ENCODE measurements at places on chromosomes 4 and X.

DNA sequence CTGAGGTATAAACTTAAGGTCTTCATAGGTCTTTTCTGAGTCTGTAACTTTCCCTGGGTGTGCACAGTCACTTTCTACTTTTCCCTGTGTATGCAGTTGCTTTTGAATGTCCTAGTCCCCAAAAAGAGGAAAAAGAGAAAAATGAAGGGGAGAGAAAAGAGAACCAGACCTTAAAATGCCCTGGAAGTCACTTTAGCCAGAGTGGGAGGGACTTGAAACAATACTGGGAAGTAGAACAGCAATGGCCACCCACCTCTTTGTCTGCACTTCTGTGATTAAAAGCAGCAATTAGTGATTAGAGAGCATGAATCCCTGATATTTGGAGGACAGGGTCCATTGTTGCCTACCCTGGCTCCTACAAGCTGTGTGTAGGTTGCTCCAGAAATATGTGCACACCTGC is 36.1 kb downstream of the ZCCHC13 start:
- no peak for DNase-seq

DNA sequence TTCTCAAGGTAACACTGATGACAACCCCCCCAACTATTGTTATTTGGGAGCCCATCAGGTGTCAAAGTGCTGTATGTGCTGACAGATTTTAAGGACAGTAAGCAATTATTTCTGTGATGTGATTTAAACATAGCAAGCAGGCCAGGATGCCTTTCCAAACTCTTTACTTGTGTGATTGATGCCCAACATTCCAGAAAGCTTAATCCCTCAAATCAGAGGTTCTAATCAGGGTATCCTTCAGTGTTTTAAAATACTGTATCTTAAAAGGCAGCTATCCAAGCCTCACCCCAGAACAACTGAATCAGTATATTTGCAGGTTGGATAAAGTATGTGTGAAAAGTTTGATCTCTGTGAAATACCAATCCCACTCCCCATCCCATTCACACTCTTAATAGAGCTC is 119.7 kb downstream of the GASK1B start:
- no peak for DNase-seq

GRCh38 chr4:31649878-31650277 is 929.7 kb downstream of the PCDH7 start:
- no peak for DNase-seq

- no peak for DNase-seq
These were observed 32.2 kb downstream of the GPAT3 start for GRCh38 chr4:83568062-83568461.

- no peak for DNase-seq
These were observed 214.4 kb upstream of the CPEB2 start for GRCh38 chr4:14787894-14788293.

DNA sequence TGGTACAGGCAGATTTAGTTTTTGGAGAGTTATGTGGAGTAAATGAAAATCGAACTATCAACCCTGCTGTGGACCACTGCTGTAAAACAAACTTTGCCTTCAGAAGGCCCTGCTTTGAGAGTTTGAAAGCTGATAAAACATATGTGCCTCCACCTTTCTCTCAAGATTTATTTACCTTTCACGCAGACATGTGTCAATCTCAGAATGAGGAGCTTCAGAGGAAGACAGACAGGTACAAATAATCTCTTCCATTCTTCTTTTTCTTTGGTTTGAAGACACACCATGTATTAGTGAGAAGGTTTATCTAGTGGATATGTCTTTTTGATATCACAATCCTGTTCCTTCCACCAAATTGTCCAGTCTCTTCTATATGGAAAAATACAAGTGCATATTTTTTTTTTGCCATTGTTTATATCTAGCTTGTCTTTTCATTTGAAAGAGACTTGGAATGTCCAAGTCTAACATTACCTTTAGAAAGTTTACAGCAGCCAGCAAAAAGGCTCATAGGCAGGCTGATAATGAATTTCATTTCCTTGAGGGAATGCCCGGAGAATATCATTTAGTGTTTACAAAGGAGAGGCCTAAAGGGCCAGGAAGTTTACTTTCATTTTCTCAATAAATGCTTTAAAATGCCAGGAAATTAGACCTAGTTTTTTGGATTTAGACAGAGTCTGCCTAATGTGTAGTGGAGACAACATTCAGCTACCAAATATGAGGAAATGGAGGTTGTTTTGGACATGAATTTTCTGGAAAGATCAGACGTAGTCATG is 18.6 kb downstream of the AFM start:
- no peak for DNase-seq

DNA sequence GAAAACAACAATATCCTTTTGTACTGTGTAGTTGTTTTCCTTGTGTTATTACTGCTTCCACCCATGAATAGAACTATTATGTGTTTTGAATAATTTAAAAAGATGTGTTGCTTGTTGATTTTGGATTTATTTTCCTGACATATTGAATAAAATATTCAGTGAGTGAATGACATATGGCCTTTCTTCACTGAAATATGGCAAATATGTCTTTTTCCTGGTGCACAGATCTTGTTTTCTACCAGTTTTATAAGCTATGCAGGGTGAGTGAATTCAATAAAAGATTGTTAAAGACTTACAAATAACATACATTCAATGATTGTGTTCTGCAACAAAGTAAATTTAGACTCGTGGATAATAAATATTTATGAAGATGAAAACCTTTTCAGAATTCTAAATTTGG is 1216.3 kb upstream of the ADGRL3 start:
- no peak for DNase-seq

DNA sequence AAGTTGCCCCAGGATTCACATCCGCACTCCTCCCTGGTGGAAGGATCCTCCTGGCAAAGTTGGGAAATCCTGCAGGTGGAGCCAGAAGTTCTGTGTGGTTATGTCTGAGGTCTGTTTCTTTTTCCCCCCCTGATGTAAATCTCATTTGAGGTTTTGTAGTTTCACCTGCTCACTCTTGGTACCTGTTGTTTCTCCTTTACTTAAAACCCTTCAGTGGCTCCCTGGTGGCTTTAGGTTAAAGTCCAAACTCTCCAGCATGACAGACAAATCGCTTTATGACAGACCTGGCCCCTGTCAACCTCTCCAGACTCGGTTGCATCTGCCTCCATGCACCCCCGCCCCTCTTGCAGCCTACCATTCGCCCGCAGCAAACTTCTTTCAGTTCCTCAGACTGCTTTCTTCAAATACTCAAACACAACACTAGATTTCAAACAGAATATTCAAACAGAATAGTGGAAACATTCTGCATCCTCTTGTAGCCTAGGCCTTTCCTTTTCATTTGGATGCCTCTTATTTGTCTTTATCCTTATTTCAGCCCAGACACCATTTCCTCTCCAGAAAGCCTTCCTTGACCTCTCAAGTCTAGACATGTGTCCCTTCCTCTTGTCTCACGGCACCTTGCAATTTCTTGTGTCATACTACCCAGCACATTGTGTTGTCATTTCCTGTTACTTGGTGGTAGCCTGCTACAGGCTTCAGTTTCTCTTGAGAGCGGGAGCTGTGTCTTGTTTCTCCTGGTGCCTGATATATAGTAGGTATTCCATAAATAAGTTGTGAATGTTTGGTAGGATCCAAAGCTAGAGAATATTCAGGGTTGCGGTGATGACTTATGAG is 24.8 kb downstream of the IL13RA1 start:
- DNase-seq = no peak

DNA sequence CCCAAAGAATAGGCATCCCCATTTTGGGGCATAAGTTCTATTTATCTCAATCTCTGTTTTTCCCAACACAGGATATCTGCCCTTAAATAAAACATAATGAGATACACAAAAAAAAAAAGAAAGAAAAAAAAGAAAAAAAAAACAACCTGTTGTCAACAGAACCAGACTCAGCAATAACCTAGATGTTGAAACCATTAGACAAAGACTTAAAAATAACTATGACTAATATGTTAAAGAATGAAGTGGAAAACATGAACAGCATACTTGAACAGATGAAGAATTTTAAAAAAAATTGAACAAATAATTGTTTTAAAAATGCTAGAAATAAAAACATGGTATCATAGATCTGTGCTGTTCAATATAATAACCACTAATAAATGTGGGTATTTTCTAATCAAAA is 93.4 kb upstream of the RXFP1 start:
- no peak for DNase-seq

DNA sequence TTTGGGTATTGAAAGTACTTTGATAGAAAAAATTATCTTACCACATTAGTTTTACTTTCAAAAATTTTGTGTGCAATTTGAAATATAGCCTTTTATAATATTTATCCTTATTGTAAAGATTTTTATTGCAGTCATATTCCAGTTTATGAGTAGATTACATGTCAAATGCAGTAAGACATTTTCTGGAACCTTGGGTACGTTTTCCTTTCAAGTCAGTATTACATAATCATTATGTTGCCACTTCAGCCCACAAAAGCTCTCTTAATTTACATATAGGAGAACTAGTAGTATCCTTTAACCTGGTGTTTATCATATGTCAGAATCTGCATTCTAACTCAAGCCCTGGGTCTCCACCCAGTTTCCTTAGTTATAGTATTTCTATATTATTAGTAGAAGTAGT is 98.5 kb downstream of the CENPC start:
- no peak for DNase-seq

DNA sequence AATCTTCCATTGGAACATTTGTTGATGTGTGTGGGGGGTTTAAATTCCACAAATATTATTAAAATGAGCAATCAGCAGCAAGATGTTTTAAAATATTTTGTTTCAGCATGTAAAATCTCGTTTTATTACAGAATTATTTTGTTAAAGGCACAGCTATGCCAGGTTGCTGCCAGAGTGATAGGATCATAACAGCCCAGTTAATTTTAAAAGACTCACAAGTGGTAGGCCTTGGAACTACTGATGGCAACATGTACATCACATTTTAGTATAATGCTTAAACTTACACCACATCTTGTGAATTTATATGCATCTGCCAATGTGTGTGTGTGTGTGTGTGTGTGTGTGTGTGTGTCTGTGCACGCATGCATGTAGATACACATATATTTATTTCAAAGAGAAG is 97.8 kb upstream of the SPRY1 start:
- DNase-seq = no peak

DNA sequence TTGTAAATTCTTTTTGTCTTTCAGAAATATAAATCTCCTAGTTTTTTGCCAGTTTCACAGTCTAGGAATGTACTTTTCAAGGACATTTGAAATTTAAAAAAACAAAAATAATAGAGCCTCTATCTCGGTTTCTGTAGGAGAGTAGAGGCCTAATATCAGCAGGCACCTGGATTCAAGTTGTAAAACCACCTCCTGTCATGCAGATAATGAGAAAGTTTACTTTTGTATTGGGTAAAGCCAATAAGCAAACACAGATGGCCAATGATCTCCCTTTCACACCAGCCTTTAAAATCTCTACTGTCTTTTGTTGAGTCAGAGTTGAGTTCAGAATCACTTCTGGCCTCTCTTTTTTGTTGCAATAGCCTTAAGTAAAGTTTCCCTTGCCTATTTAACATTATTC is 1499.9 kb downstream of the PCDH18 start:
- DNase-seq = no peak

DNA sequence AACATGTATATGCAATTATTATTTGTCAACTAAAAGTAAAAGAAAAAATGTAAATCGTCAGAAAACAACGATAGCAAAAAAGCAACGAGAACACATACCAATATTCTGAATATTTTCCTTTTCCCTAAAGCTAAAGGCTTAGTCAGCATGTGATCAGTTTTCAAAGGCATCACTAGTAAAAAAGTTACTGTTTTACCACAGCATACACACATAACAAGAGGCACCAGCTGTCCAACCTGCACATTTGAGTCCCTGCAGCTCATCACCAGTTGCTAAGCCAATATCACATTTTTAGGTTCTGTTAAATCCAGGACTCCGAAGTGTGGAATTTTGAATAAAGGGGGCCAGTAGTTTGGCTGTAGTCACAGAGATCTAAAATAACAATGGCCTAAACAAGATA is 203.8 kb downstream of the ADGRA3 start:
- DNase-seq = no peak

DNA sequence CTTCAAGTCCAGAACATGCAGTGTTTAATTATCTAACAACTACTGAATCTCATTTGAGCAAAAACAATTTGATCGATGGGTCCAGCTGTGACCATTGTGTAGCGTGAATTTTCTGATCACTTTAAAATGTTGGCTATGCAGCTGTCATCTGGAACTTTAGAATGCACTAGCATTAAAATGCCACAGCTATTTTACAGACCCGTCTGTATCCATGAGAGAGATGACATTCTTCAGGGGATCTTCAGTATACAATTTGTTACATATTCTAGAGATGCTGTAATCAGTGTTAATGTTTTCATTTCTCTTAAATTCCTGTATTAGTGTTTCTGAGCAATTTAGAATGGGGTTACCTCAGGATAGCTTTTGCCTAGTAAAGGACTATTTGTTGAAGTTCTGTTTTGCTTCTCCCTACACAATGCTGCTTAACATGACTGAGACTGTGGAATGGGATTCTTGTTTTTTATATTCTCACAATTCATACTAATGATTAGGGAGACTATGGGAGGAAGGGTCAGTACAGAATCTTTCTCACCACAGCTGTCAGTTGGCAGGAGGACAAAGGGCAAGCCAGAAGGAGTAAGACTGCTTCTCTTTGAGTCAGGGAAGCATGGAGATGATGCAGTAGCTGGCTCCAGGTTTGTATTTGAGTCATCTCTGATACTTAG is 13.2 kb upstream of the CTSO start:
- no peak for DNase-seq

DNA sequence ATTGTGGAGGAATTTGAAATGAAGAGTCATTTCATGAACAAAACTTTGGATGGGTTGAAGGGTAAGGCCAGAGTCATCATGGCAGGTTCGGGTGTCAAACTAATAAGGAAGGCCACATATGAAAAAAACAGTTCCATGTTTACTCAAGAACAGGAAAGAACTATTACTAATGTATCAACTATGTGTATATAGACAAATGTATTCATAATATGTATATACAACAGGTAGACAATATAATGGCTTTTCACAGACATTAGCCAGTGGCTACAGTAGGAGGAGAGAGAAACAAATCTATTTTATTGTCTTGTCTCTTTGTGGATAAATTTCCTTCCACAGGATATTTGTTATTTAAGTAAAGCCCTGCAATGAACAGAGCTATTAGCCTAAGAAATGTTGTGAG is 101.1 kb downstream of the CBLL2 start:
- no peak for DNase-seq
